ENCODE measurements at places on chromosomes 11 and 22.

GRCh38 chr11:13278609-13279486 is 1.3 kb downstream of the BMAL1 start:
- DNase-seq = no peak

GRCh38 chr22:45169591-45170466 is 6.1 kb downstream of the NUP50 start:
- peak; percentile 31 for DNase-seq

GRCh38 chr11:36014898-36015665 is 71.2 kb downstream of the LDLRAD3 start:
- no peak for DNase-seq

GRCh38 chr11:102494216-102494615 is 36.3 kb downstream of the MMP7 start:
- no peak for DNase-seq

DNA sequence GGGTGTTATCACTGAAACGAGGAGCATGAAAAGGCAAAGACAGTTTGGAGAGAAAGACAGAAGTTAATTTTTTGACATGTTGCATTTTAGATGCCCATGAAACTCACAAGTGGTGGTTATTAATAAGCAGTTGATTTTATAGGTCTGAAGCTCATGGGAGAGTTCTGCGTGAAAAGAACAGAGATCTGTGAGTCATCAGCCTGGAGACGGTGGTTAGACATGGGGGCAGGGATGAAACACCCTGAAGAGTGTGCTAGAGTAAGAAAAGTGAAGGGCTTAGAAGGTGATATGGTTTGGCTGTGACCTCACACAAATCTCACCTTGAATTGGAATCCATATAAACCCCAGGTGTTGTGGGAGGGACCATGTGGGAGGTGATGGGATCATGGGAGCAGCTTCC is 289.1 kb upstream of the ISX start:
- no peak for DNase-seq

- no peak for DNase-seq
Observed at GRCh38 chr11:12746593-12747097, 72.4 kb downstream of the TEAD1 start.

- DNase-seq = no peak
Observed at GRCh38 chr11:97742717-97743116, 1278.0 kb upstream of the CNTN5 start.

DNA sequence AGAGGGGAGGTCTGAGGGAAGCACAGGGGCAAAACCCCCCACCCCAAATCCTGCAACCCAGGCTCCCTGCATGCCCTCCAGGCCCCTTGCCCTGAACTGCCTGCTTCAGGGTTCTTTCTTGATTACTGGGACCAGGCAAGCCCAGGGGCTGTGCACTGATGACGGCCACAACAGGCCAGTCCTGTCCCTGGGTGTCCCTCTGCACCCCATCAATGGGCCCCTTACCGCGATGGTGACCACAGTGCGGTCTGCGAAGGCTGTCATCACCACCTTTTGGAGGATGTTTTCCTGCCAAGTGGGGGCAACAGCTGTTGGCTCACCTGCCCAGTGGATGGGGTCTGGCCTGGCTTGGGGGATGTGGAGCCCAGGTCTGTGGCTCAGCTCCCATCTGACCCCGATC is 5.0 kb upstream of the KCNJ11 start:
- DNase-seq = no peak

DNA sequence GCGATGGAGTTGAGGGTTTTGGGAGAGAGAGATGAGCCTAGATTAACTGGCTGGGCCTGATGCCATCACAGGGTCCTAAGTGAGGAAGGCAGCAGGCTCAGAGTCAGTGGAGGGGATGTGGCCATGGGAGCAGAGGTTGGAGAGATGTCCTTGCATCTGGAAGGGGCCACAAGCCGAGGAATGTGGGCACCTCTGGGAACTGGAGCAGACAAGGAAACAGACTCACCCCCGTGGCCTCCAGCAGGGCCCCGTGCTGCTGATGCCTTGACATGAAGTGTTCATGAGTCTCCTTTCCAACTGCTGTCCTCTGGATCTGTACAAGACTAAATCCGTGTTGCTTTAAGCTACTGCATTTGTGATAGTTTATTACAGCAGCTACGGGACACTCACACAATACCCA is 49.2 kb downstream of the SHISAL1 start:
- no peak for DNase-seq

DNA sequence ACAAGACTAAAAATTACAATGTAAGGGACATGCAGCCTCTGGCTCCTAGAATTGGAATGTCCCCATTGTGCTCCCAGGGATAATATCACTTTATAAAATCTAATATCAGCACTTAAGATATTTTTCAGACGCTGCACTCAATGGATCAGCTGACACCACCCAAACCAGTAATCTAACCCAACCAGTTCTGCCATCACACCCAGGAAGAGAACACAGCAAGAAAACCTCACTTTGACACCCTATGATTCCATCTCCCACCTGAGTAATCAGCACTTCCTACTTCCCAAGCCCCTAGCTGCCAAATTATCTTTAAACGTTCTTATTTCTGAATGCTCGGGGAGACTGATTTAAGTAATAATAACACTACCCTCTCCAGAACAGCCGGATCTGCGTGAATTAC is 2.6 kb downstream of the CASP4 start:
- no peak for DNase-seq

DNA sequence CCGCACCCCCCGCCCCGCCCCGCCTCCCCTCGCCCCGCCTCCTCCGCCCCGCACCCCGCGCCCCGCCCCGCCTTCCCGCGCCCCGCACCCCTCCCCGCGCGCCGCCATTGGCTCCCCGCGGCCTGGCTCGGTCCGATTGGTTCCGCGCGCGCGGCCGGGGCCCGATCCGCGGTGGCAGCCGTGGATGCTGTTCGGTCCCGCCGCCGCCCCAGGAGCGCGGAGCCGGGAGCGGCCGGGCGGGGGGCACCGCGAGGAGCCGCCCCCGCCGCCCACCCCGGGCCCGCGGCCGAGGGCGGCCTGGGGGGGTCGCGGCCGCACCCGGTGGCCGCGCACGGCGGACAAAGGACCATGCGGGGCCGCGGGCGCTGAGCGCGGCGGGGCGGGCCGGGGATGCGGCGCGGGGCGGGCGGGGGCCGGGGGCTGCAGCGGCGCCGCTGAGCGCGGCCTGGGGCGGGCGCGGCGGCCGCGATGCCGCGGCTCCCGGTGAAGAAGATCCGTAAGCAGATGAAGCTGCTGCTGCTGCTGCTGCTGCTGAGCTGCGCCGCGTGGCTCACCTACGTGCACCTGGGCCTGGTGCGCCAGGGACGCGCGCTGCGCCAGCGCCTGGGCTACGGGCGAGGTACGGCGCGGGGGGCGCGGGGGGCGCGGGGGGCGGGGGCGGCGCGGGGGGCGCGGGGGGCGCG is at the start of gene B4GALNT4:
B4GALNT4 (plus strand) TSS at position 164 of the 683 bp plus-strand sequence; CDS start at position 469, 305 bp downstream.
- no peak for DNase-seq

DNA sequence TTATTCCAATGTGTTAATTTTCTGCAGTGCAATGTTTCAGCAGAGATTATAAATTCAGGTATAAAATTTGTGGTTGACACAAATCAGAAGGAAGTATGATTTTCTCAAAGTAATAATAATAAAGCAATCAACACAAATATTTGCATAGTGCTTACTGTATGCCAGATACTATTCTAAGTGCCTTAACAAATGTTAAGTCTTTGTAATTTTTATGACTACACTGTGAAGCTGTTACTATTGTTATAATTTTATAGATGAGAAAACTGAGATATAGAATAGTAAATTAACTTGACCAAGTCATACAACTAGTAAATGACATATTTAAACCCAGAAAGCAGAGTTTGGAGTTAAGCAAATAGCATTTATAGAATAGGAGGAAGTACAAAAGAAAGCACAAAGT is 16.4 kb upstream of the OR6X1 start:
- no peak for DNase-seq

- no peak for DNase-seq
Observed at GRCh38 chr11:128906185-128907050, 15.3 kb downstream of the KCNJ5 start.

GRCh38 chr11:63889344-63889743 is 27.6 kb downstream of the RCOR2 start:
- DNase-seq = no peak

DNA sequence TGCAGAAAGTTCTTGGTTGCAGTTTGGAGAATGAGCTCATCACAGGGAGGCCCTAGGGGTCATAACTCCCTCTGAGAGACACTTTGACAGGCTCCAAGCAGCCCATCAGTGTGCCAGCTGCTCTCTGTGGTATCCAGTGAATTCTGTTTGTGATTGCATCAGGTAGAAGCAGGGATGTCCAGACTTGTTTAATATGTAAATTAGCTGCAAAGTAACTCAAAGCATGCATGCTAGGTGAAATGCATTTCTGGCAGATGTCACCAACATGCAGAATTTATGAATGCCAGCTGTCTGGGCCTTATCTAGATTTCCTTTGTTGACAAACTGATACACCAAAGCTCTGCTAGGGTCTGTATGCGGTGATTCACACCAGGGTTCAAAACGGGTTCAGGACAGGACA is 123.6 kb upstream of the MTNR1B start:
- DNase-seq = no peak

- DNase-seq = no peak
Observed at GRCh38 chr22:36544107-36544620, 15.2 kb upstream of the EIF3D start.

GRCh38 chr22:24319451-24319850 is 48.8 kb downstream of the SPECC1L start:
- DNase-seq = no peak

DNA sequence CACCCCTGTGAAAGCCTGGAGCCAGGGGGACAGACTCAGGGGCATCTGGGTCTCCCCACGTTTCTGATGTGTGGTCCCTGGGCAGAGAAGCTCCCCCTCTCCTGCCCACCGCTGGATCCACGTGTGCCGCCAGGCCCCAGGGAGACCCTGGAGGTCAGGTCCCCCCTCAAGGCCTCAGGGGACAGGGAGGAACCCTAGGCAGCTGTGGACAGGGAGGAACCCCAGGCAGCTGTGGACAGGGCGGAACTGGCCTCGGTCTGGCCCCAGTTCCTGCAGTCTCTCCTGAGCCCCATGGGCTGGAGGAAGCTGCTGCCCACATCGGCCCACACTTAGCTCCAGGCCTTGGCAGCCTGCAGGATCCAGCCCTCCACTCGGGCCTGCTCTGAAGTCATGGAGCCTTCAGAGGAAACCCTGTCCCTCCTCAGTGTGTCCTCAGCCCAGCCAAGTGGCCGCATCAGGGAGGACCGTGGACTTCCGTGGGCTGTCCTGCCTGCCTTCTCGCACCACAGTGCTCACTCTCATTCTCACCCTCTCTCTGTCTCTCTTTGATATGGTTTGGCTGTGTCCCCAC is 127.7 kb downstream of the BRD1 start:
- DNase-seq = no peak

DNA sequence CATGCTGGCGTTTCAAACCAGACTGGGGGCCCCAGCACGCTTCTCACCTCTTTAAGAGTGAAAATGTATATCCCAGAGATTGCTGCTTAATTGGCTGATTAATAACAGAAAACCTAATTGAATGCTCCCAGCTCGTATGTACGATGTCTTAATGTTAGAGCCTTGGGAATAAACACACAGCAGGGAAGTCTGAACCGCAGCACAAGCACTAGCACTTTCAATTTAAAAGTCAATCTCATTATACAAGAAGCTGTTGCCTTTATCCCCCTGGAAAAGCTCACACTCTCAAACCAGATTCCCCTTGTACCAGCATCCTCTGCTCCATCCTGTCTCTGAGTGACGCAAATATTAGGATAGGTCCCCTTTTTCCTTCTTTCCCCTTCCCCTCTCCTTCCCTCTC is 449.1 kb downstream of the MN1 start:
- DNase-seq = no peak

DNA sequence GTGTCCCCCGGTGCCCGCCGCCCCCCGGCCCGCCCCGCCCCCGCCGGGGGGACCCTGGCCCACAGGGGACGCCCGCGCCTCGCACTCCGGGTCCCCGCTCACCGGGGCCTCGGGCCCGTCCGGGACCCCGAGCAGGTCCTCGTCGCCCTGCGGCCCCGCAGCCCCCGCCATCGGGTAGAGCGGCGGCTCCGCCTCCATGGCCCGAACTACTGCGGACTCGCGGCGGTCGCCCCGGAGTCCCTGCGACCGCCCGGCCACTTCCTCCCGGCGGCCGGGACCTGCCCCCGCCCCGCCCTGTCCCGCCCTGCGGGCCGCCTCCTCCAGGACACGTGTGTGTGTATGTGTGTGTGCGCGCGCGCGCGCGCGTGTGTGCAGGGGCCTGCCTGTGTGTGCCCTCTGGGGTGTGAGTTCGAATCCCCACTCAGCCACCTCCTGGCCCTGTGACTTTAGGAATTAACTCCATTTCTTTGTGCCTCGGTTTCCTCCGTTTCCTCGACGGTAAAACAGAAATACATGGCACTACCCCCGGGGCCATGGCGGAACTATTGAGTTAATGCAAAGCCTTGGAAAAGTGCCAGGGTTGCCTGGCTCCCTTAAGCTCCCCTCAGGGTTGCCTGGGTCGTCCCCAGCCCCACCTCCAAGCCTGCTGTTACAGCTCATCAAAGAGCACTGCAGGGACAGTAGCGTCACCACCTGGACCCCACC is at the start of gene UNC93B1:
UNC93B1 (minus strand) TSS at position 252 of the 705 bp plus-strand sequence; CDS start at position 198, 54 bp downstream.
- peak; percentile 83 for DNase-seq

- DNase-seq = no peak
Observed at GRCh38 chr11:74299015-74299414, 12.4 kb downstream of the P4HA3 start.

GRCh38 chr11:30172883-30173311 is 57.9 kb upstream of the FSHB start:
- DNase-seq = no peak

- DNase-seq = no peak
Observed at GRCh38 chr22:49951000-49951677, 9.4 kb upstream of the PIM3 start.

DNA sequence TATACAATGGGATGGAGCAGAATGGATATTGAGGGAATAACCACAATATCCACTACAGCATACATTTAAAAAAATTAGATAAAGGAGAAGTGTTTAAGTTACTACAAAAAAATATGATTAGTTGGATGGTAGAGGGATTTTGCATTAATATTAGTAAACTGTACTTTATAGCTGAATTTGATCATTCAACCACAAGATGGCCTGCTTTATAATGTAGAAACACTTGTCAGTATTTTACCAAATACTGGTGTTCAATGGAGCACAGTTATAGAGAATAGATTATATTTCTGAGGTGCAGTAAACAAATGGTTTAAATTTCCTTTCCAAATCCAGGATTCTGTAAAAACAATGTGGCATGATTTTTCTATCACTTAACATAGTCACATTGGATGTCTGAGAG is 818.8 kb upstream of the CHORDC1 start:
- no peak for DNase-seq
